ENCODE measurements at places on chromosomes 13 and 19.
A peak's percentile ranks its signal among the peaks of the same experiment; 100 is the strongest.

DNA sequence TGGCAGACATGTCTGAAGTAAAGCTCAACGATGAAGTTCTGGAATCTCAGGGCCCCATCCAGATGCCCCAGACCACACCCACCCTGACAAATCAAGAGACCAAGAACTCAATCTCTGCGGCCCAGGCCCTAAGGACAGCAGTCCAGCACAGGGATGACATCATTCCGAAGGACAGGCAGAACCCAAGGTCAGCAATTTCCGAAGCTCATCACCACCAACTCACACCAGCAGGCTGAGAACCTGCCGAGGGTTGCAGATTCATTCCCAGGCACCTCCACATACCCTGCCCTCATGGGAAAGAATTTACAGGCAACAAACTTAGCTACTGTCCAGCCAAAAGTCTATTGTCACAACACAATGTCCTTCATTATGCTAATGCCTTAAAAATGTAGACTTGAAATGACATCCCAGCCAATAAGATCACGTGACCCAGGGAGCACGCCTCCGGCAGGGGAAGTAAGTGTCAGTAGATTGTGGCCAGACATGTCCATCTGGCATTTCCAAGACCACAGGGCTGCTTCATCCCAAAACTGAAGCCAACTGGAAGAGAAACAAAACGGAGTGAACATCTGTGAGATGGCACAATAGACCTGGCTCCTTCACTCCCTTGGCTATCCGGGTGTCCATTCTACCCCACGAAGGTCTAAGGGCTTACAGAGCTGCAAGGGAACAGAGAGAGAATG lies 98.8 kb downstream of the CRYL1 start:
- no peak for DNase-seq

DNA sequence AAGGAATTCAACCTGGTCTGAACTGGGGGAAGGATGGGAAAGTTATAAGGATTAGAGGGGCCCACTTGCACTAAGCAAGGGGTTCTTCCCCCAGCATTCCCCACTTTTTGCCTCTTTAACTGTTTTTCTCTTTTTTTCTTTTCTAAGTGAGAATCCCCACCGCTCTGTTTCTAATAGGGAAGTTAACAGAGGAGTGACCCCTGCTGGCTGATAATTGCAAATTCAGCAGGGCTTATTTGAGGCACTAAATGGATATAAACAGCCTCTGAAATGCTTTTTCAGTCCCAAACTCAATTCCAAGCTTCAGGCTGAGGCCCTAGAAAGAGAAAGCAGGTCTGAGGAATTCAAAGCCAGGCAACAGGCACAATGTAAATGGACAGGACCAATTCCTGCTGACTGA lies 38.2 kb upstream of the CEACAM21 start:
- peak; percentile 67 for DNase-seq

DNA sequence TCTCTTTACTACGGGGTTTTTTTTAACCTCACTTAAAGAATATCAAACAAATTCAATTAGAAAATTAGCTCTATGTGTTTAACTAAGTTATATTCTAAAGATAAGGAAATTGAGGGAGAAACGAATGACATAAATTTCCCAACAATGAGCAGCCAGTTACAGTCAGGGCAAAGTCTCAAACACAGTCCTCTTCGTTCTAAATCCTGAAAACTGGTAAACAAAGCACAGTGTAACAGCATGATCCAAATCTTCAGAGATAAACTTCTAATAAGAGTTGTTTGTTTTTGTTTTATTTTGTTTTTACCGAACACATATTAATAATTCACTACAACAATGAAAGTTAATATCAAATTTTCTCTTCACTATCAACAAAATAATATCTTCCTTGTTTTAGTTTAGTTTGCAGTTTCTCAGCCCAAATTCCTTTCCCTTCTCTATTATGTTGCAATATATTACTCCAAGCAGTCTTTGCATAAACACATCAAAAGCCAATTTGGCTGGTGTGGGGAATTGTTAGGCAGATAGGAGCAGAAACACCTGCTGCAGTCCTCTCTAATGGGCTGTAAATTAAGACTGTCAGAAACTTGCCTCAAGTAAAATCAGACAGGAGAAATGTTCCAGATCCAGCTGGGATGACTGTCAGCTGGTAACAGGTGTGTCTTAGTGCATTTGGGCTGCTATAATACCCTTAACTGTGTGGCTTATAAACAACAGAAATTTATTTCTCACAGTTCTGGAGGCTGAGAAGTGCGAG lies 106.5 kb upstream of the SGCG start:
- DNase-seq, result no peak

- no peak for DNase-seq
These were observed 326.9 kb downstream of the FGF9 start for GRCh38 chr13:21997726-21998125.

All from KBM-7 (cell line).